ENCODE measurements at places on chromosomes 1 and 21.

- DNase-seq = peak; percentile 93
Measured at GRCh38 chr1:156090840-156091188, 8.5 kb upstream of the MEX3A start.

DNA sequence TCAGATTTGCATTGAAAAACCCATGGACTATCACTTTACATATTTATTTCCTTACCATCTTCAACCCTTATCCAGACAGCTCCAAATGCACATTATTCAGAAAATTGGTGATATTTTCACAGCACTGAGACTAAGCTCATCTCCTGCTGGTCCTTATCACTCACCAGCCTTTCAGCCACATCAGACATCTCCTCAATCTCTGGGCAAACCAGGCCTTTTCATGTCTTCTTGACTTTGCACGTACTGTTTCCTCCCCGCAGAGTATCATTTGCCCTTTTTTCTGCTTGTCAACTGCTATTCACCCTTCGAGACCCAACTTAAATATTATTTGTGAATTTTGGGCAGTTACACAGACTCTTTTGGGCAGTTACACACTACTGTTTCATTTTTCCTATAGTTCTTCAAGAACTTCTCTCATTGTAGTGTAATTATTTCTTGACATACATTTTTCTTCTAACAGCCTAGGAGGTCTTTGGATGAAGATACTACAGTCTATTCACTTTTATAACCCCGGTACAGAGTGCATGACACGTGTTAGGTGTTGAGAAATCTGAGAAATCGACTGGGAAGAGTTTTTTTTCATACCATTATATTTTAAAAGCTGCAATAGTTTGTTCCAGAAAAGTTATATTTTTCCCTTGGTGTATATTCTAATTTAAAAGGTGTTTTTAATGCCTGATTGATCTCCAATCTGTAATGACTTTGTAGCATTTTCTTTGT, 98.0 kb downstream of the FGGY start:
- no peak for DNase-seq

DNA sequence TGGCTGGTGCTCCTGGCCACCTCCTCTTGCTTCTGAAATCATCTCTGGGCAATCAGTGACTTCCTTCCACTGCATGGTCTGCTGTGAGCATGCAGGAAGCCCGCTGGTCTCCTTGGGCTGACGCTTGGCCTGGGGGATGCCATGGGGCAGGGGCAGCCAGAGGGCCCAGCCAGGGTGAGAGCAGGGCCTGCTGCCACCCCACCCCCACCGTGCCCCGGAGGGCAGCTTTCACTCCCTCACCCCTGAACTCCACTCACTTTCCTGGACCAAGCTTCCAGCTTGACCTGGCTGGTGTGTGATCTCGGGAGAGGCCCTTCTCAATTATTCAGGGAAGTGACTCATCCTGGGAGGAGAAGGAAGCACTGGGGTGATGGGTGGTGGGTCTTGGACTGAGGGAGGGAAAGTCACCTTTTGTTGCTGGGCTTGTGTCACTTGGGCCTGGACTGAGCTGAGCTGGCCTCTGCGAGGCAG, 270.2 kb upstream of the CSF3R start:
- peak; percentile 14 for DNase-seq

DNA sequence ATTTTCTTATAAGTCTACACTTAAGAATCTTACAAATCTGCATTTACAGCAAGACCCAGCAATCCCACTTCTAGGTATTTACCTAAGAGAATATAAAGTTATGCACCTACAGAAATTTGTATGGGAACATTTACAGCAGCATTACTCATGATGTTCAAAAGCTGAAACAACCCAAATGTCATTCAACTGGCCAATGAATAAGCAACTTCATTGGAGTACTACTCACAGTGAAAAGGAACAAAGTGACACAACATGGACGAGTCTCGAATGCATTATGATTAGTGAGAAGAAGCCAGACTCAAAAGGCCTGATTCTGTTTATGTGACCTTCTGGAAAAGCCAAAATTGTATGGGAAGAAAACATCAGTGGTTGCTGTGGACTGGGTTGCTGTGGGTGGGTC, 116.9 kb downstream of the CAMTA1 start:
- no peak for DNase-seq

GRCh38 chr1:173995475-173995874, 26.7 kb downstream of the RC3H1 start:
- no peak for DNase-seq

- no peak for DNase-seq
Measured at GRCh38 chr1:112544751-112545150, 36.0 kb downstream of the WNT2B start.

DNA sequence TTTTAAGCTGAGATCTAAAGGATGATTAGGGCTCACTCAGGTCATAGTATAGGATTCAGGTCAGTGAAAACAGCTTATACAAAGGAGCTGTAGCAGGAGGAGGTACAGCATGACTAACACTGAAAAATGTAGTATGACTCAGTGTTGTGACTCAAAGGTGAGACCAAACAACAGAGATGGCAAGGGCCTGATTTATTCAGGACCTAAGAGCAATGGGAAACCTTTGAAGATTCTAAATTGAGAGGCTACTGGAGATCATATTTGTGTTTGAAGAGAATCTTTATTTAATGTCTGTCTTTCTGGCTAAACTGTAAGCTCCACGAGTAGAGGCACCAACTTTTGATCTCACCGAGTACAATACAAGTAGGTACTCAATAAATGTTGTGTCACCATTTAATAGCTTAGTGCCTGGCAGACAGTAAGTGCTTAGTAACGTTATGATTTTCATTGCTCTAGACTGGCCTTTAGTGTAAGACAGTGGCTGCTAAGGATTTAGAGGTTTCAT, 43.5 kb downstream of the PRKAA2 start:
- no peak for DNase-seq

DNA sequence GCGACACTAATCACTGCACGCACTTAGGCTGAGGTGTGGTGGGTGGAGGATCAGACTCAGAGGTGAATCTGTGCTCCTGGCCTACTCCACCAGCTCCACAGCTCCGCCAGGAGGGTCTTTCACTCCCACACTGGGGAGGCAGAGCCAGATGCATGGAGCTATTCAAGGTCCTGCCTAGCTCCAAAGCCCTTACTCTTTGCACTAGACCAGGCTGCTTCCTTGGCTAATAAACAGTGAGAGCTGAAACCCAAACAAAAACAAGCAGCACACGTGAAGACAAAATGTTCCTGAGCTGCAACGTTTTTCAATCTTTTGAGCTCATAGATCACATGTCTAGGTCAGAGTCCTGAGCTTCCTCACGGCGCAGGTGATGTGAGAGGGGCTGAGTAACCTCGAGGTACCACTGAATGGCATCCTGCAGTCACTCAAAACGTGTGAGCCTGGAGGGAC, 19.2 kb downstream of the CAPZB start:
- no peak for DNase-seq

- no peak for DNase-seq
Measured at GRCh38 chr1:236124965-236125364, 17.4 kb upstream of the GPR137B start.

DNA sequence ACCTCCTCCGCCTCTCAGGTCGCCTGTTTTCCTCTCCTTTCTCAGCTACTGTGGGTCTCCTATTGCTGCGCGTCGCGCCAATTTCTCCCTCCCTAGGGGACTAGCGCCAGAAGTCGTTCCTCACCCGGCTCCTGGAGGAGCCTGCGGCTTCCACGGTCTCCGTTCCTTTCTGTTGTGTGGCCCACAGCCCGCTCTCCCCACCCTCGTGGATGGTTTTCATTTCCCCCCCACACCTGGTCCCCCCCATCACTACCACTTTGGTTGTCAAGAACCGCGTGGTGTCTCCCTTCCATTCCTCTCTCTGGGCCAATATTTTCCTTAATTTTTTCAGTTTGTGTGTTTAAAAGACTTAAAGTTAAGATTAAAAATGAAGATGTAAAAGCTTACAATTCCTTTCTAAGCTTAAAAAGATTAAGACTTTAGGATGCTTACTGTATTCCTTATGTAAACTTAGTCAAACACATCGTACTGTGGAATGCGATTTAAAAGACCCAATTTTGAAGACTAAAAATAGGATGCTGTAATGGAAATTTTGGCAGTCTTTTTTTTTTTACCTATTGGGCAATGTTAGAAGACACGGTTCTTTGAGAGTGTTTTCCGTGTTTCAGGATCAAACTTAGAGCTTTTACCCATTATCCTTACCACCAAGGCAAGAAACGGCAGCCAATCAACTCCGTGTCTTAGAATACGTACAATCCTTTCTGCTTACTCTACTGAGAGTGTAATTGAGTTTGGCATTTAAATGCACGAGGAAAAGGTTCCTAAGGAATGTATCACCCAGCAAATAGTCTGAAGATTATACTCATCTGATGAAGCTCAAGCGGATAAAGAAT, 773 bp downstream of the CNST start:
- DNase-seq = peak; percentile 25

GRCh38 chr1:40599926-40600325, 65.6 kb downstream of the RIMS3 start:
- peak; percentile 32 for DNase-seq

DNA sequence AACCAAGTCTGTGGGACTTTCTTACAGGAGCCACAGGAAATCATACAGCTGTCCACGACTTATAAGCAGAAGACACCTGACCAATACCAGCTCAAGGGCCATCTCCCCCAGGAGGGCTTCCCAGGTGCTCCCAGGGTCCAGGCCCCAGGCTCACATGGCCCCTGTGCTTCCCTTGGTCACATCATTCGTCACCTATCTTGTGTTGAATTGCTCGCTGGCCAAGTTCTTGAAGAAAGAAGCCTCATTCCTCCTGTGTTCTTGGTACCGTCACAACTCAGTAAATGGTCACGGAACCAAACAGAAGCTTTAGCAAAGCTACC, 3.0 kb downstream of the NPHP4 start:
- DNase-seq = no peak

DNA sequence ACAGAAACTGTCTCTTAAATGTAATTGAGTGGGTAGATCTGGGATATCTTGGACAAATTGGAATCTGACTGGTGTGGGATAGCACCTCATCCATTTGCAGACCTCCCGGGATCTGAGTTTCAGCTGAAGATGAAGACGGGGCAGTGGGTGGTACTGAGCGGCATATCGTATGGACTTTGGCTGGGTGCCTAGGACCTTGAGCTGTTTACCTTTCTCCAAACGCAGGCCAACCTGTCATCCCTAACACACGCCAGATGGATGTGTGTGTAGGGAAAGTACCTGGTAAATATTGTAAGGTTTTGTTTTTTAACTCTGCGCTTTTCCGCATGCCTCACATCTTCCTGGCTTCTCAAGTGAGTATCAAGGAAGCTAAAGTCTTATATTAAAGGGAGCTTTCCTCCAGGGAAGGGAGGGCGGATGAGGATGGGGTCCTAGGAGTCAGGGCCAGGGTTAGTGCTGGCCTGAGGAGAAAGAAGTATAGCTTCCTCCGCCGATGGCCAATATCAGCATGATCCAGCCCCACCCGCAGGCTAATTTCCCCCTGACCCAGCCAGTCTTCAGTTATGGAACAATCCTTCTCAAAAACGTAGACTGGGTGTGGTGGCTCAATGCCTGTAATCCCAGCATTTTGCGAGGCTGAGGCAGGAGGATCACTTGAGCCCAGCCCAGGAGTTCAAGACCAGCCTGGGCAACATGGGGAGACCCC, 26.2 kb downstream of the ATP8B2 start:
- no peak for DNase-seq

- no peak for DNase-seq
Measured at GRCh38 chr1:31775210-31775999, 11.3 kb upstream of the ADGRB2 start.

DNA sequence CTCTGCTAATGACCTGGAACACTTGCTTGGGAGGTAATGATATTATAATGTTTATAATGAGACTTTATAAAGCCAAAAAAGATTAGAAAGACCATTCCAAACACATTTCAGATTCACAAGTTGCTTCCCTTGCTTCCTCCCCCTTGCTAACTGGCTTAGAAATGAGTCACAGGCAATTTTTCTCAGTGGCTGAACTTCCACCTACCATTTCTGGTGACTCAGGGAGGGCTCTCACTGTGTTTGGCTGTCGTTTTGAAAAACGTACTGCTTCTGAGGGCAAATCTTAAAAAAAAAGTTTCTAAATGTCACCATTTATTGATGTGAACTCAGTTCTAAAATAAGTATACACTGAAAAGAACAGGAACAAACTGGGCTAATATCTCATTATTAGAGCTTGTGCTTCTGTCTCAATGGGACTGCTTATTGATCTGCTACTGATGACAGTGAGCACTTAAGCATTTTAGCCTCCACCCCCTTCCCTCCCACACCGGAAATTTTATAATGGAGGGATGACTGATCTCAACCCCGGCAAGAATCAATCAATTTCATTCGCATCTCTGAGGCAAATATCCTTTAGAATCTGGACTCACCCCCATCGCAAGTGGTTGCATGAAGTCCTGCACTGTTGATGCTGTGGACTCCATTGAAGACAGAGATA, 278.3 kb downstream of the KCTD3 start:
- no peak for DNase-seq

GRCh38 chr1:72481420-72481970, 199.2 kb upstream of the NEGR1 start:
- no peak for DNase-seq

GRCh38 chr1:161117759-161118581, at the start of the genes NIT1 and PFDN2:
TSS of gene NIT1 (plus strand) at chr1:161118105. CDS start at chr1:161118177, 72 bp downstream.
TSS of gene PFDN2 (minus strand) at chr1:161118037. CDS start at chr1:161118026, 11 bp downstream.
- DNase-seq = peak; percentile 95

DNA sequence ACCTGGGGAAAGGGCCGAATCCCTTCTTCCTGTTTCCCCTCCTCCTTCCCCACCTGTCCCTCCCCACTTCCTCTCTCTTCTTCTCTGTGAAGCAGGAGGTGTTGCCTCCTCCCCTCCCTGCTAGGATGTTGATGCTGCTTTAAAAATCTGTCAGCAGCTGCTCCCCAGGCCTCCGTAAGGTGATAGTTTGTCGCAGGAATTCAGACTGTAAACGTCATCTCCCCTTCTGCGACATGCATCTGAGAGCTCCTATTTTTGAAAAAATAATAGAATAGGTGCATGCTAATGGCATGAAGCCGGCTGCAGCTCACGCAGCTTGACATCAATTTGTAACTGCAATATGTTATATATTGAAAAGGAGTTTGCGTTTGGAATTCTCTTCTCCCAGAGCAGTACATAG, 70.1 kb downstream of the KAZN start:
- DNase-seq = no peak

GRCh38 chr1:5954964-5955363, 37.3 kb downstream of the NPHP4 start:
- no peak for DNase-seq

DNA sequence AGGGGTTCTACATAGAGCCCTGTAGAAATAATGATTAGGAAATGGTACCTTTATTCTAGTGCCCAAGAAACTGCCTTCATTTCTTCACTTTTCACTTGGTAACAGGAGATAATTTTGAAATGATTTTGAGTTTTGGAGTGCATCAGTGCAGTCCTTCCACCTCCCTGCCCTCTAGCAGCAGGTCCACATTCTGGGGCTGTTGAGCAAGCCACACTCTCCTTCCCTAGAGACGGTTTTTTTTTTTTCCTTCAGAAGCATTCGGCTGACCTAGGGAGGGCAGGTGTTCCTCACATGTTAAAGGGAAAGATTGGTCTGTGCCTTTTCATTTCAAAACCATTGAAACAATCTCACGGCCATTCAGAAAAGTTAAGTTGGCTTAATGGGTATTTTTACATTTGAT, 39.8 kb downstream of the SLC37A1 start:
- DNase-seq = no peak

- DNase-seq = no peak
Measured at GRCh38 chr1:7255303-7256058, 470.2 kb downstream of the CAMTA1 start.

GRCh38 chr1:235417086-235417697, 50.0 kb downstream of the TBCE start:
- peak; percentile 63 for DNase-seq

- no peak for DNase-seq
Measured at GRCh38 chr1:216250861-216251260, 172.4 kb downstream of the USH2A start.
